H9 (cell line): ENCODE measurements at places on chromosomes 11 and 22.

DNA sequence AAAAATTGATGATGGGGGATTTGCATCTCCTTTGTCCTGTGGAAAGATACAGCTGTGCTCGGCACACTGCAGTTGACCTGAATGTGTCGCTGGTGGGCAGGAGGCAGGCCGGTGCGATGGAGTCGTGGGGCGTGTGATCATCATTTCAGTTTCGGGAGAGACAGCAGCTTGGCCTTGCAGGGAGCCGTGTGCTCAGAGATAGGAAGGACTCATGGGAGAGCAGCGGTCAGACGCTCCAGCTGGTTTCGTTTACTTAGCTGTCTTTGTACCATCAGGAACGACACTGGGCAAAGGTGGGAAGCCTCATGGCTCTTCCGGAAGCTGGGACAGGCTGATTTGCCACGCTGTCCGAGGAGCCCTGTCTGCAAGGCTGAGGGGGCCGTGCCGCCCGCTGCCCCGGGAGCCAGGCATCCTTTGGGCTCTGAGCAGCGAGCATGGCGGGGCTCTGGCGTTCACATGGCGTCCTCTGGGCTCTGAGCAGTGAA, 32.7 kb downstream of the GRAMD4 start:
- no peak for DNase-seq

DNA sequence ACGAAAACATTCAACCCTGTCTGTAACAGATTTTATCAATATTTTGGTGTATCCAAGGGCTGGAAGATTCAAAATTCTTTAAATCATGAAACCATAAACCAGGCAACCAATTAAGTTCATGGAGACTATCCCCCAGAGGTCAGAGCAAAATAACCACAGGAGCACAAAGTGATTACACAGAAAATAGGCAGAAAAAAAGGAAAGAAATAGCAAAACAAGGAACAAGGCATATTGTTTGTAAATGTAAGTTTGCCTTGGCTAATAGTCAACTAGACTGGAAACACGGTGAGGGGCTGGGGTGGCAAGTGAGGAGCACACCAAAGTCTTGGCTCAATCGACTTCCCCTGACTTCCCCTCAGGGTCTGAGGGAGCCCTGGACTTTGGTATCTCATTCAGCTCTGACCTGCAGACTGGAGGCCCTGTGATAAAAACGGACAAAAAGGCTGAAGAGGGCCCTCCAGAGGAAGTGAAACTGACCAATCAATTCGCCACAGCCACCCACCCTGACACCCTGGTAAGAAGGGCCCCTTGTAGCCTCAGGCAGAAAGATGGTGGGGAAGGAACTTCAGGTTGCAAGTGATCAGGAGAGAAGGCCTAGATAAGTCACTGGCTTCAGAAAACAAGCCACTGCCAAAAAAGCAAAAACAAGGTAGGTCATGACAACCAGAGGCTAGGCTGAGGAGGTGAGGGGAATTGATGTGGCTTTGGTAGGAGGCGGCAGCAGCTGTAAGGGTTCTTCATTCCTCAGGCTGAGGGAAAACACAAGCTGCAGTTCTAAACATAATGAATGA, 1.8 kb downstream of the SIK3 start:
- peak; percentile 70 for DNase-seq

DNA sequence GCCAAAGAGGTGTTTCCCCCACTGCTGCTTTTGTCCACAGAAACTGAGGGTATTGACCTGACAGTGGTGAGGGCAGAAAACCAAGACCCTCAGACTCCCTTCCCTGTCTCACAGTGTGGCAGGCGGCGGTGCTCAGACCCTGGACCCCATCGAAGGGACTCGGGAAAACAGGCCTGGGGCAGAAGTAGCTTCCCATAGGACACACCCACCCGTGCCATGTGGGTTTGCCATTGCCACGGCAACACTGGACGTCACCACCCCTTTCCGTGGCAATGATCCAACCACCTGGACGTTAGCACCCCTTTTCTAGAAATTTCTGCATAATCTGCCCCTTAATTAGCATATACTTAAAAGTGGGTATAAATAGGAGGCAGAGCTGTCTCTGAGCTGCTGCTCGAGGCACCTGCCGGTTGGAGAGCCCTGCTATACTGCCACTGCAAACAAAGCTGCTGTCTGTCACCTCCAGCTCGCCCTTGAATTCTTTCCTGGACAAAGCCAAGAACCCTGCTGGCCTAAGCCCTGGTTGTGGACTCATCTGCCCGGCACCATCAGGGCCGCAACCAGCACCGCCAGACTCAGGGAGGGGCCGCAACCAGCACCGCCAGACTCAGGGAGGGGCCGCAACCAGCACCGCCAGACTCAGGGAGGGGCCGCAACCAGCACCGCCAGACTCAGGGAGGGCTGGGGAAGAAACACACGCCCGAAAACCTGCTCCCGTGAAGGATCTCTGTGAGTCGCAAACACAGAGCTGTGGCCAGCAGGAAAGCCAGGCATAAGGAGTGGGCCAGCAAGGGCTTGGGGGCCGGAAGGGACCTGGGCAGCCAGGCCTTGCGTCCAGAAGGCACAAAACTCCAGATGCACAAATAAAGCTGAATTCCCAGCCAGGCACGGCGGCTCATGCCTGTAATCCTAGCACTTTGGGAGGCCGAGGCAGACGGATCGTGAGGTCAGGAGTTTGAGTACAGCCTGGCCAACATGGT, 10.4 kb downstream of the MLC1 start:
- DNase-seq, result peak; percentile 41

DNA sequence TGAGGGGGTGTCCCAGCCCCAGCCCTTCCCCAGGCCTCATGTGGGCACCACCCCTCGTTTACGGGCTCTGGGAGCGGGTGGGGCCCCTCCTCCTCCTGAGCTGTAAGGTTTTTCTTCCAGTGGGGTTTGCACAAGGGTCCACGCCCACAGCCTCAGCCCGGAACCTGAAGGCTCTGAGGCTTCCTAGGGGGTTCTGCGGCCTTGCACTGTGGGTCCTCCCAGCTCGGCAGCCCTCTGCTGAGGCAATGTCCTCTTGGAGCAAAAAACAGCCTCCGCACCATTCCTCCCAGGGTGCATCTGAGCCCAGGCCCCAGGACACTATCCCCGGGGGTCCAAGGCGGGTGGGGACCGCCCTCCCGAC, 14.1 kb downstream of the H19 start:
- no peak for DNase-seq

DNA sequence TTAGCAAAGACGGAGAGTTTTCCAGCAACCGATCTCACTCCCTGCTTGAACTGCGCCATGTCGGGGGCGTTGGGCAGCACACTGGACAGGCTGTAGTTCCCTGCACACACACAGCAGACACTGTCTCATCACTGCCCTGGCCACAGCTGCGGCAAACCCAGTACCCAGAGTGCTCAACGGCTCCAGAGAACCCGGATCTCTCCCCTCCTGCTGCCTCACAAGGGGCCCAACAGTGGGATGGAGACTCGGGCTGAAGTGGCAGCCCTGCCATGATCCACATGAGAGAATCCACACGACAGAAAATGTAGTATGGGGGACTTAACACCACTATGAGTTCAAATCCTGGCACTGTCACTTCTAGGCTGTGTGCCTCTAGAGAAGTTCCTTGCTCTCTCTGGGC, 58.0 kb downstream of the ARFGAP3 start:
- no peak for DNase-seq

DNA sequence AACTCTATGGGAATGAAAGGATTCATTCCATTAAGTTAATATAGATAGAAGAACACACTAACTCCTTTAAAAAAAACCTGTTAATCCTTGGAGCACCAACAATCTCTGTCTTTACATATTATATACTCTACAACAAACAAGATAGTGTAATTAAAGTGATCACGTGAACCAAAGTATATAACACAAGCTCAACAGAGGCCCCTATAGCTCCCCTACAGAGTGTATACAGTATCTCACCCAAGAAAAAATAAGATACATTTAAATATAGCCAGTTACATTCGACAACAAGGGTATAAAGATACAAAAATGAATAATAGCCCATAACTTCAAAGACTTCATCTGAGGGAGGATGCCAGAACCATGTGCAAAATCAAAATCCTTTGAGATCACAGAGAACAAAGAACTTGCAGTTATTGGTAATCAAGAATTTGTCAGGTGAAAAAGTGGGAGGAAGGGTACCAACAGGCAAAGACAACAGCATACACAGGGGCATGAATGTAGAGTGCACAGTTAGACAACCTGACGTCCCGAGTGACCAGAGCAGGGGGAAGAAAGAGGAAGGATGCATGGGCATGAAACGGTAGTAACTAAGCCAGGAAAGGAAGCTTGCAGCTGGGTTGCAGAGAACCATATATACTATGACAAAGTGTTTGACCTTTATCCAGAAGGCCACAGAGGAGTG, 4.7 kb downstream of the FCHSD2 start:
- DNase-seq, result no peak

GRCh38 chr22:32050678-32051515, 7.8 kb downstream of the SLC5A1 start:
- peak; percentile 50 for DNase-seq

- no peak for DNase-seq
Measured at GRCh38 chr11:41320238-41320637, 139.2 kb downstream of the LRRC4C start.

DNA sequence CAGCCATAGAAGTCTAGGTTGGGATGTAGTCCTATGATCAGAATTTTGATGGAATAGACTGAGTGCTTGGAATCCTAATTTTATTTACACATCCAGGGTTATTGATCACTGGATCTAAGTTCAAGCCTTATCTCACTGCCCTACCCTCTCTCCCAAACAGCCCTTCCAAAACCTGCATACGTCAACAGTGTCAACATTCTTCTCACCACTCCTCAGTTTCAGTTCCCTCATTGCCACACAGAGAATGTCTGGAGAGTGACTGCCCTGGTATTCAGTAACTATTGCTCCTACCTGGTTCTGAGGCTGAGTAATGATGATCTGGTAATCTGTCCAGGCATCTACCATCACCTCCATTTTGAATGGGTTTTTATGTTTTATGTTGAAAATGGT, 60.0 kb downstream of the GLYATL1 start:
- DNase-seq, result no peak

GRCh38 chr22:17352798-17353197, 16.5 kb upstream of the CECR2 start:
- DNase-seq, result no peak

GRCh38 chr11:96752221-96752620, 362.4 kb downstream of the JRKL start:
- DNase-seq, result no peak

GRCh38 chr11:68460741-68461574, at the start of gene PPP6R3:
PPP6R3 (plus strand) TSS chr11:68460752; CDS start chr11:68537665, 76,913 bp downstream.
- no peak for DNase-seq

DNA sequence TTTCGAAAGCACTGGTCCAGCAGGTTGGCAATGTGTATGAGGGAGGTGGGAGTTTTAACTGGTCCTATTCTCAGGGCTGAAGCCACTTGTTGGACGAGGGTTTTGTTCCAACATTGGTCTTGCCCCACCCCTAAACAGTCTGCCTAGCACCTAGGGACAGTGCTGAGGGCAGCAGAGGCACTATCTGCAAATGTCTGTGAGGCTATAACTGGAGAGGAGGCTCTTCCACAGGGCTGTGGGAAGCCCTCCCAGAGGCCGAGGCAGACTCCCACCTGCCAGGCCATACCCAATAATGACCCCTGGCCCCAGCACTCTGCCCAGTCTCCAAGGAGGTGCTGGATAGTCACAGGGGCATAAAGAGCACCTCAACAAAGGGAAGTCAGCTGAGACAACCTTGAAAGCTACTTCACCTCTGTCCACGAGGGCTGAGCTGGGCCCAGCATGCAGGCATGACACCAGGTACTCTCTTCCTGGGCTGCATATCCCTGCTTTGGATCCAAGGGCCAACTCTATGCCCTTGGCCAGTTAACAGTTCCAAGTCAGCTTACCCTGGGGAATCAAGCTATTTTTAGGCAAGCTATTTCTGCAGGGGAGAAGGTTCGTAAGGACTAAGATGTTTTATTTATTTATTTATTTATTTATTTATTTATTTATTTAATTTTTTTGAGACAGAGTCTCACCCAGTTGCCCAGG, 40.2 kb upstream of the SLC25A1 start:
- DNase-seq, result no peak

GRCh38 chr22:50569041-50569459, 6.3 kb upstream of the SYCE3 start:
- no peak for DNase-seq

DNA sequence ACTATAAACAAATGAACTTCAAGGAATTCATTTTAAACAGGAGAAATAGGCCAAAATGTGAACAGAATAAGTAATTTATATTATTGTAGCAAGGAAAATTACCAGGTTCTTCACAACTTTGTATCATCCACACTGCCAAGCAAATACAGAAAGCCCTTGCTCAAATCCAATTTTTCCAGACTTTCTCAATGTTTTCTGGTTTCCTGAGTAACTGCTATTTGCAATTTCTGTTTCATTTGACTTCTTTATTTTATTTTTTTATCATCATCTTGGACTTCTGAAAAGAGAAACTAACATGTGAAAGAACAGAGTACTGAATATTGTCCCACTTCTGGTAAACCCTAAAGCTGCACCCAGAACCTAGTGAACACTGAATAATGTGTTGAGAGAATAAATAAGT, 61.0 kb downstream of the SLC1A2 start:
- DNase-seq, result no peak

DNA sequence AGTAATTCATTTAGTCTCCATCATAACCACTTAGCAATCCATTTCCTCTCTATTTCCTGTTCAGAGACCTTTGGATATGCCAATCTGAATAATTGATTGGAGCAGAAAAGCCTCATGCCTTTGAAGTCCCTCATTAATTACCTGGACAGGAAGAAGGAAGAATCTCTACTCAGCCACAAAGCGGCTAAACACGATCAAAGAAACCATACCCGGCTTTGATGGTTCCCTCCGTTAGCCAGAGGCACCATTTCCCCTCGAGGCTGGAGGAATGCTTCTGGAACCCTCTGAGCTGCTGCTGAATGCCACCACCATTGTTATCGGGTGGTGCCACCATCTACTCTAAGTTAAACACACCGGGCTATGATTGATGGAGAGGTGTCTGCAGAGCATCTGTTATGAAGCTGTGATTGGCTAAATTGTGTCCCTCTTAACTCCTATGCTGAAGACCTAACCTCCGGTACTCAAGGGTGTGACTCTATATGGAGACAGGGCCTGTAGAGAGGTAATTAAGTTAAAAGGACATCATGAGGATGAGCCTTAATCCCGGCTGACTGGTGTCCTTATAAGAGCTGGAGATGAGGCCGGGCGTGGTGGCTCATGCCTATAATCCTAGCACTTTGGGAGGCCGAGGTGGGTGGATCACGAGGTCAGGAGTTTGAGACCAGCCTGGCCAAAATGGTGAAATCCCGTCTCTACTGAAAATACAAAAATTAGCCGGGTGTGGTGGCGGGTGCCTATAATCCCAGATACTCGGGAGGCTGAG, 168.6 kb downstream of the CTTN start:
- DNase-seq, result no peak

- no peak for DNase-seq
Measured at GRCh38 chr22:19361501-19362103, 69.9 kb downstream of the HIRA start.

- DNase-seq, result no peak
Measured at GRCh38 chr11:115942011-115942410, 437.8 kb upstream of the CADM1 start.

GRCh38 chr11:206526-207207, 532 bp downstream of the BET1L start:
- no peak for DNase-seq

- DNase-seq, result no peak
Measured at GRCh38 chr22:48517039-48518030, 1310.3 kb downstream of the BRD1 start.
